ENCODE measurements at places on chromosomes 3 and 15.
A peak's percentile ranks its signal among the peaks of the same experiment; 100 is the strongest.

GRCh38 chr3:12737319-12737718, 21.7 kb downstream of the TMEM40 start:
- DNase-seq, result no peak

DNA sequence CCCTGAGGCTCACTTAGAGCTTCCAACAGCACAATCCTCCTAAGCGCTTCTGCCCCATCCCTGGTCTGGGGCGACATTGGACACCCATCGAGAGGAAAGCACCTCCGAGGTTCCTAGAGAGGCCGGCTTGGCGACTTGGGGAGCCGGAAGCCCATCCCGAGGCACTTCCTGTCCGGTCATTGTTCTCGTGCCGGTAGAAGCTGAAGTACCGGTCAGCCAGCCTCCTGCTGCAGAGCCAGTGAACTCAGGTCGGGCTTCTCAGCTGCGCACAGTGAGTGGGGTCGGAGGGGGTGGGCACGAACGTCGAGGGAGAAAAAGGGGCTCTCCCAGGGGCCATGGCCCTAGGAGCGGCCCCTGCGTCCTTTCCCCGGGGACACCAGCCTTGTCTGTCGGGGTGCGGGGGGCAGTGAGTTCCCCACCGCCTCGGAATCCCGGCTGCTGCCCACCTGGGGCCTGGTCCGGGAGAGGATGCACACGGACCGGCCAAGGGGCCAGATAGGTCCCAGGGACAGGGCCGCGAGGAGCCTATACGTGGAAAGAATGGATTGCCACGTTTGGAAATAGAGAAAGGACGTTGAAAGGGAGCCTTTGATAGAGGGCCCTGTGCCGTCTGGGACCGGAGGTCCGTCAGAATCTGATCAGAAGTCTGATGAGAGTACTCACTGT, at the start of gene ZNF35:
TSS of gene ZNF35 (plus strand) at position 169 of the 666 bp plus-strand sequence. CDS start 2,336 bp downstream, outside the sequence.
- no peak for DNase-seq

DNA sequence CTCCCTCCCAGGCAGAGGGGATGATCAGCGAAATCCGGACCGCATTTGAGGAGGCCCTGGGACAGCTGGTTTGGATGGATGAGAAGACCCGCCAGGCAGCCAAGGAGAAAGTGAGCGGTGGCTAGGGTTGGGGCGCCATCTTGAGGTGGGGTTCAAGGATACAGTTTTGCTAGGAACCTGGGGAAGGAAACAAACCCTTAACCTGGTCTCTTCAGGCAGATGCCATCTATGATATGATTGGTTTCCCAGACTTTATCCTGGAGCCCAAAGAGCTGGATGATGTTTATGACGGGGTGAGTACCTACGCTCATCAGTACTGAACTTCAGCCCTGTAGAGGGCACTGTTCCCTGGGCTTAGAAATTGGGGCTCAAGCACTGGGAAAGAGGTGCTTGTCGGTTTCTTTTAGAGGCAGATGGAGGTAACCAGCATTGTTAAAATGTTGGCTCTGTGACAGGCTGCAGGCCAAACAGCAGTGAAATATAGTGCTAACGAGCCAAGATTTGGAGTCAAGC, 9.6 kb upstream of the PSMD2 start:
- peak; percentile 48 for DNase-seq

DNA sequence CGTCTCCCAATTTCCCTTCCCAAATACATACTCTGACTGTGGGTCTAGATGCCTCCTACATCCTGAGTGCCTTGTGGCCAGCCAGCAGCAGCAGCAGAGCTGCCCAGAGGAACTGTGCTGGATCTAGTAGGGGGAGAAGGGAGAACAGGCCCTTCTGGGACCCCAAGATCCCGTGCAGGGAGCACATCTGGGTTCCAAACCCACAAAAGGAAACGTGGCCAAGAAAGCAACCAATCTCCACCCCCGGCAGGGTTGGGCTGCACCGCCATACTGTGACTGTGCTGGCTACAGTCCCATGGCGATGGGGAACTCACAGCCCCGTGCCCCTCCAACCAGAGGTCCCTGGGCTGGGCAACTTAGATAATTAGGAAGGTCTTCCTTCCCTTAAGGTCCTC, 86.3 kb downstream of the PPCDC start:
- no peak for DNase-seq

DNA sequence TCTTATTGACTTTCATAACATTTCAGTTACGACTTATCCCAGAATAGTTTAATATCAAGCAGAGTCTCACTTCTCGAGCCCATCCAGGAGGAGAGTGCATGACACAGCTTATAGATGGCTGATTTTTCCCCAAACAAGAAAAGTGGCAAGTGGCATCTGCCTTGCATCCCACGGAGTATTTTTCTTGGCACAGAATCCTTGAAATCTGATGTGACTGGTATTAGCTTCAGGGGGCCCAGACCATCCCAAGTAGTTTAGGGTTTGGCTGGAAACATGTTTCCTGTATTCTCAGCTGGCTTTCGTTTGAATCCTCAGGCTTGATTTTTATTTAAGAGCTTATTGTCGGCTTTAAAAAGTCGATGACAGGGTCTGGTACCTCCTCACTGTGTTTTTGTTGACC, 20.7 kb upstream of the FBXL22 start:
- DNase-seq, result no peak

DNA sequence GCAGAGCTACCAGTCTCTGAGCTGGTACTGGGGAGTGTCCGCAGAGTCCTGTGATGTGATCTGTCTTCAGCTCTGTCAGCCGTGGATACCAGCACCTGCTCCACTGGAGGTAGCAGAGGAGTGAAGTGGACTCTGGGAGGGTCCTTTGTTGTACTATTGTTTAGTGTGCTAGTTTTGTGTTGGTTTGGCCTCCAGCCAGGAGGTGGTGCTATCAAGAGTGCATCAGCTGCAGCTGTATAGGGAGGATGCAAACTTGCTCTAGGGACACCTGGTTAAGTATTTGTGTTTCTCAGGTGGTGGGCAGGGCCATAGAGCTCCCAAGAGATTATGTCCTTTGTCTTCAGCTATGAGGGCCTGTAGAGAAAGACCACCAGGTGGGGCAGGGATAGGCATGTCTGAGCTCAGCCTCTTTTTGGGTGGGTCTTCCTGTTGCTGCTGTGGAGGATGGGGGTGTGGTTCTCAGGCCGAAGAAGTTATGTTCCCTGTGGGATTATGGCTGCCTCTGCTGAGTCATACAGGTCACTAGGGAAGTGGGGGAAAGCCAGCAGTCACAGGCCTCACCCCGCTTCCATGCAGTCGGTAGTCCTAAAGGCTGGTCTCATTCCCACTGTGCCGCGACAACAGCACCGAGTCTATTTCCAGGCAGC, 443.2 kb upstream of the TBL1XR1 start:
- DNase-seq, result no peak

GRCh38 chr3:42007785-42008184, 45.9 kb upstream of the ULK4 start:
- DNase-seq, result no peak

DNA sequence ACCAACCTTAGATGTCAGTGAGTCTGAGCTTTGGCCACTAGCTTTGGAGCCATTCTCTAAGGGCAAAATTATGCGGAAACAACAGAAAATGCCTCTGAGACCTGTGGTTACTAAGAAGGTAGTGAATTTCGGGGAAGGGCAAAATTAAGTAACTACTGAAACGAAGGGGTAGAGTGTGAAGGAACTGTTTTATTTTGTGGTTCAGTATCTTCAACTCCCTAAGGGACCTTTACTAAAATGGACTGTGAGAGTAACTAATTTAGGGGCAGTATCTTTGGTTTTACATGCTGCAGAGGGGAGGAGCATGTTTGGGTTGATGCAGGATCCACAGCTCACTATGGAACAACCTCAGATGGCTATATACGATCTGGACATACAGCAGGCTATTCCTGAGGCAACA, 8.0 kb upstream of the ALG1L2 start:
- DNase-seq, result no peak

DNA sequence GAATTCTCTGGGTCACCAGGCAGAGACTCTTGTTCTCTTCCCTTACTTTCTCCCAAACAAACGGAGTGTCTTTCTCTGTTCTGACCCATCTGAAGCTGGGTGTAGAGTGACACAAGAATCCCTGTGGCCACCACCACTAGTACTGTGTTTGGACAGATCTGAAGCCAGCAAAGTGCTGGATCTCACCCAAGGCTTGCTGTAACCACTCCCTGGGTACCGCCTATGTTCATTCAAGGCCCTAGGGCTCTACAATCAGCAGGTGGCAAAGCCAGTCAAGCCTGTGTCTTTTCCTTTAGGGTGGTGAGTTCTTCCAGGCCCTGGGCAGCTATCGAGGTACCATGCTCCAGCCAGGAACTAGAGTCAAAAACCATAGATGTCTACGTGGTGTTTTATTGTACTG, 149.2 kb upstream of the CTNNB1 start:
- no peak for DNase-seq

Measured in stimulated activated CD4-positive, alpha-beta T cell treated with anti-CD3 and anti-CD28 coated beads, Interleukin-1b, Interleukin-23, amount 100 ng/mL, for 1 hour (primary cell).